ENCODE measurements at places on chromosomes 12 and 14.

GRCh38 chr12:57126061-57126460 is 2.2 kb upstream of the LRP1 start:
- no peak for DNase-seq

DNA sequence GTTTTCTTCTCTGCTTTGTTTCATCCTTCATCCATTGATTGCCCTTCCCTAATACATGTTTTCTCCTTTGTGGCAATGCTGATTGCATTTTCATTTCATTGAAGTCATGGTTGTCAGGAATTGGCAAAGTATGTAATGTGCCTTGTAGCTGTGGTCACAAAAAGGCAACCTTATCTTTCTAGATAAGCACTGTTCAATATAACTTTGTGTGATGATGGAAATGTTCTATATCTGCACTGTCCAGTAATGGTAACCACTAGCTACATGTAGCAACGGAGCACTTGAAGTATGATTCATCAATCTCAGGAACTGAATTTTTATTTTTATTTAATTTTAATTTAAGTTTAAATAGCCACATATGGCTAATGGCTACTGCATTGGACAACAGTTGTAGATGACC is 79.8 kb downstream of the PCNX1 start:
- no peak for DNase-seq

- DNase-seq = no peak
Measured at GRCh38 chr14:90093942-90094595, 32.3 kb downstream of the KCNK13 start.

GRCh38 chr12:68403296-68403695 is 71.1 kb upstream of the MDM1 start:
- DNase-seq = no peak

- no peak for DNase-seq
Measured at GRCh38 chr14:75626863-75627262, 33.8 kb downstream of the ERG28 start.

GRCh38 chr14:79861111-79861510 is 350.2 kb downstream of the DIO2 start:
- DNase-seq = no peak

- DNase-seq = no peak
Measured at GRCh38 chr14:104438166-104438887, 141.2 kb upstream of the C14orf180 start.

DNA sequence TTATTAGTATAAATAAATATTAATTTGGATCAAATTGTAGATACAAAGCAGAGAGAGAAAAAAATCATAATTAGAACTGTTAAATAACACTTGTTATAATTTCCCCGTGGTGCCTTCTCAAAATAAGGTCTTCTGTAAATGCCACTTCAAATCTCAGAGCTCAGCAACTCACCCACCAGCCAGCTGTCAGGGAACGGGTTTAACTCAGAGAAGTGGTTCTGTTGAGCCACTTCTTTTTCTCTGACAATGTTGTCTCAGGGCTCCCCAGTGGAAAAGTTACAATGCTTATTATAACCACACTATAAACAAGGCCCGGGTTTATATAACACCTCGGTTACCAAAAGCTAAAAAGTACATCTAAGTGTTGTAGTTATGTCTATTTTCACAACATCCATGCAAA is 452.6 kb downstream of the GLT1D1 start:
- no peak for DNase-seq

DNA sequence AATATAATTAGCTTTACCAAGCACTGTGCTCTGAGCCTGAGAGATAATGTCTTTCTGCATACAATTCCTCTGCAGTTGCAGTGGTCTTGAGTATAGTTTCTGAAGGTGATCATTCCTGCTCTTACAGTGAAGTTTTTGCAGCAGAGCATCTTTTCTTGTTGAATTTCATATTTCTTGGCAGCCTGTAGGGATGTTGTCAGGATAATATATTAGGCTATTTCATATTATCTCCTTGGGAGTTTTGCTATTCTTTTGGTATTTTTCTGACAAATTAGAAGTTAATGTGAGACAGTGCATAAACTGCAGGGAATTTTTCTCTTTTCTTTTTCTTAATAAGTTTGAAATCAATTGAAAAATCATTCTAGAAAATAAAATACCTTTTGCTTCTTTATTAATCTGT is 1502.6 kb upstream of the FLRT2 start:
- DNase-seq = no peak

- DNase-seq = no peak
Measured at GRCh38 chr12:1424674-1425395, 169.5 kb downstream of the FBXL14 start.

DNA sequence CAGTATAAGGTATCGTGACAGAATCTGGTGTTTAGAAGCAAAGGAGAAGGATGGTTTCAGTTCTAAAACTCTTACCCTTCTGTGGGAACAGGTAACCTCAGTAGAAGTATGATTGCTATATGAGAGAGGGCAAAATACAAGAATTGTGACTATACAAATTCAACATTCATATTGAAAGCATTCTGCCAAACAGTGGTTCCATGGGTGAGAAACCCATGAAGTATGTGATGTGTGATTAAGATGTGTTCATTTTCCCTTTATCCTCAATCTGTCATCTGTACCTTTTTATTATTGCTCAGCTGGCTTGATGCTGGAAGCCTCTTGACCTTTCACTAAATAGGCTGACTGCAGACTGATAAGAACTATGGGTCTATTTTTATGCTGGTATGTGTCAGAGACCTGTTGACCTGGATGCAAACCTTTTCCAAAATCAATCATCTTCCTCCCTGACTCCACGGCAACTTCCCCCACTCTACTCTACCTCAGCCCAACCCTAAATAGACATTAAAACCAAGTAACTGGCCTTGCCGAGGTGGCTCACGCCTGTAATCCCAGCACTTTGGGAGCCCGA is 109.6 kb downstream of the STXBP6 start:
- no peak for DNase-seq

DNA sequence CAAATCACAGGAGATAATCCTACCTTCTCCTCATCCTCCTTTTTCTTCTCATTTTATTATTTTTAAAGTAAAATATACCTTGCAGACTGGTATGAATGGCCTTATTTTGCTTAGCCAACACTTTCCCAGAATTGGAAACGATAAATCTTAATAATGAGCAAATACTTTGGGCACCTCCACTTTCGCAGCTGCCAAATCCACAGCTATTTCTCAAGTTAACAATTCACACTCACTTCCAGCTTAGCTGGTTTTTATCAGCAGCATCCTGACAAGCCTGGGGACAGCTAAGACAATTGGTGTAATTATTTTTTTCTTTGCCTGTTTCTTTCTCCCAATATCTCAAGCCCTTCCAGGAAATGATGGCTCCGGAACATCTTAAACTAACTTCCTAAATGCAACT is 867.5 kb upstream of the TMEM132C start:
- no peak for DNase-seq

DNA sequence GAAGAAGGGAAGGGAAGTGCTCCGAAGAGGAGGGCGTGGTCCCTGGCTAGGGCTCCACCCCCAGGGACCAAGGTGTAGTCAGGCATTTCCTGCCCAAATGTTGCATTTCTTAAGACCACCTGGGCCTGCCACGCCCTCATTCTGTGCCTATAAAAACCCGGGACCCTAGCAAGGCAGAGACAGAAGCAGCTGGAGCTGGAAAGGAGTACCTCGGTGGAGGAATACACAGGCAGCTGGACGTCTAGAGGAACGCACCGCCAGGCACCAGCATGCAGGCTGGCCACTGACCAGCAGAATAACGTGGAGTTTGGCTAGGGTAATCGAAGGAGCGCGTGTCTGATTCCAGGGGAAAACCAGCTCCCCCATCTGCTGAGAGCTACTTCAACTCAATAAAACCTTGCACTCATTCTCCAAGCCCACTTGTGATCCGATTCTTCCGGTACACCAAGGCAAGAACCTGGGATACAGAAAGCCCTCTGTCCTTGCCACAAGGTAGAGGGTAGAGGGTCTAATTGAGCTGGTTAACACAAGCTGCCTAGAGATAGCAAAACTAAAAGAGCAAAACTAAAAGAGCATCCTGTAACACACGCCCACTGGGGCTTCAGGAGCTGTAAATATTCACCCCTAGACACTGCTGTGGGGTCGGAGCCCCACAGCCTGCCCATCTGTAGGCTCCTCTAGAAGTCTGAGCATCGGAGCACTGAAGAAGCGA is 21.0 kb downstream of the CFL2 start:
- peak; percentile 18 for DNase-seq

DNA sequence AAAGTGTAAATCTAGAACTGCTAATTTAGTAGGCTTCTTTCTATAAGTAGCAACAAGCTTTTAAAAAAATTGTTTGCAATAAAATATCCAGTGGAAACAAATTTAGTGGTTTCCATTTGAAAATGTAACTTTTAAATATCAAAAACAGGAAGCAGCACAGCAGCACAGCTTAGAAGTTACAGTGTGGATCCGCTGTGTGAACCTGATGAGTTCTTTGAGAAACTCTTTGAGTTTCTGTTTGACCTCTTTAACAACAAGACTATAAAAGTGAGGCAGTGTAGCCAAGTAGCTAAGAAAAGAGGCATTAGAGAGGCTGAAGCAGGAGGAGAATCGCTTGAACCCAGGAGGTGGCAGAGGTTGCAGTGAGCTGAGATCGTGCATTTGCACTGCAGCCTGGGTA is 178.3 kb downstream of the NAV3 start:
- no peak for DNase-seq

DNA sequence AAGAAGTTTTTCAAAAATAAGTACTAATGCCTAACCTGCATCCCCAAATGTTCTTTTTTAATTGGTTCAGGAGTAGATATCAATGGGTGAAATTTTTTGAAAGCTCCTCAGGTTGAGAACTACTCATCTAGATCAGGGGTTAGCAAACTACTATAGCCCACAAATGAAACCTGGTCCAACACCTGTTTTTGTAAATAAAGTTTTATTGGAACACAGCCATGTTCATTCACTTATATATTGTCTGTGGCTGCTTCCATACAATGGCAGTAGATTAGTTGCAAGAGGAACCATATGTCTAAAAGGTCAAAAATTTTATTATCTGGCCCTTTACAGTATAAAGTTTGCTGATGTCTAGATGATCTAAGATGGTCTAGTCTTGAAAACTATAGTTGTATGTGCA is 13.8 kb downstream of the PUS7L start:
- DNase-seq = no peak

Measured in CD4-positive, alpha-beta T cell treated with Interleukin-10 for 1 hour (primary cell).